ENCODE measurements at places on chromosomes 7 and 10. TPM values are rescaled to one million over a fixed set of nuclear protein-coding genes. Genes with fewer than 3 reads are reported as not detected.

GRCh38 chr10:130440494-130440893 lies 304.3 kb downstream of the GLRX3 start:
- no peaks in the 10 kb centered on the region for H3K4me1 ChIP-seq
- H3K36me3 ChIP-seq, result no peaks in the 10 kb centered on the region
- H3K27me3 ChIP-seq, result no peaks in the 10 kb centered on the region
- H3K4me3 ChIP-seq, result no peak overlapping the region
- DNase-seq, result no peak

The MYOZ1 gene
- not detected for total RNA-seq

DNA sequence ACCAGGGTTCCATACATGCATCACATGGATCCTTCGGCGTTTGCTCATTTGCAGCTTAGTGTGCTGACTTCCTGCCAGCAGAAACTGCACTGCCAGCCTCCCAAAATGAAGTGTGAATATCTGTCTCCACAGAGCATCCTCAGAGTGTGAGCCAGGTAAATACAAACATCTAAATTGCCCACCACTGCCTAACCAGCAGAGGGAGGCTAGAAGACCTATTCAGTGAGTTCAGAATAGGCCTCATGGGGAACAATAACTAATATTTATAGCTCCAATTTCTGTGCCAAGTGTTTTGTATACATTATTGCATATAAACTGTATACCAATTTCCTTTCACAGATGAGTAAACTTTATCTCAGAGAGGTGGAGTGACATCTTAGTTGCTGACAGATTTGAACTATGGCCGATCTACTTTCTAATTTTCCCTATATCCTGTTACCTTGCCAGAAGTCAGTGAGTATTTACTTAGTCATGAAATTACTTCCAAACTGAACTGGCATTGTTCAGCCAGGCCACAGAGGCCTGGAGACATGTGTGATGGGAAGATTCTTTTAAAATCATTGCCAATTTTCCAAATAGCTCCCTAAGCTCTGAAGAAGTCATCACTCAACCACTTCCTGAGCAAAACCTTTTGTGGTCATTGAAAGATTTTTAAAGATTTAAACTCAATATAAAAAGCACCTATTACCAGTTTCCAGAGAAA lies 926.5 kb upstream of the GHITM start:
- no peaks in the 10 kb centered on the region for H3K36me3 ChIP-seq
- no peak overlapping the region for H3K4me3 ChIP-seq
- H3K27ac ChIP-seq, result no peak overlapping the region
- no peaks in the 10 kb centered on the region for H3K4me1 ChIP-seq

The CDC123 gene
- 153 TPM for total RNA-seq

- H3K4me1 ChIP-seq, result no peaks in the 10 kb centered on the region
- 0 out of 3 replicates have a peak, but pooled peaks cover 12% of the 10 kb centered on the region for H3K27me3 ChIP-seq
- no peaks in the 10 kb centered on the region for H3K36me3 ChIP-seq
- DNase-seq, result no peak
- no peak overlapping the region for H3K4me3 ChIP-seq
These were observed 14.2 kb upstream of the SYPL1 start for GRCh38 chr7:106126170-106126938.

The SPDYE5 gene
- not detected for total RNA-seq

The MAGI2 gene
- 3.8 TPM for total RNA-seq

DNA sequence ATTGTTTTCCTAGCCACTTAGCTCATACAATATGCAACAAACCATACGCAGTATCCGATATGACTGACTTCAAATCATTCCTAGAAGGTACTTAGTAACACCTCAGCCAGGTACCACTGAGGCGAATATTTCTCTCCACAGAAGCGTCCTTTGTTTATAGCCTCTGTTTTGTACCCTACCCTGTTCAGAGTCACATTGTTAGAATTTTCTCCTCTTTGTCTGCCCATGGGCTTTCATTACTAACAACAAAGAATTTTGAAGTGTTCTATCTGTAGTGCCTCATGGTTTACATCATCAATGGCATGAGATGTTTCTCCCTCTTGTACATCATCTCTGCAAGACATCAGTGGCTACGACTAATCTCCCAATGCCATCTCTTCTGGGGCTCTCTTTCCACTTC lies 212.4 kb upstream of the GLI3 start:
- H3K4me3 ChIP-seq, result no peak overlapping the region
- no peak for DNase-seq
- H3K4me1 ChIP-seq, result no peaks in the 10 kb centered on the region
- H3K36me3 ChIP-seq, result no peaks in the 10 kb centered on the region
- no peak overlapping the region for H3K27ac ChIP-seq
- no peaks in the 10 kb centered on the region for H3K27me3 ChIP-seq

The SLIT1 gene
- 0.33 TPM for total RNA-seq

All from HepG2 (cell line).